PC-9 (cell line): ENCODE measurements at places on chromosomes 3 and 15. TPM values are rescaled to one million over a fixed set of nuclear protein-coding genes. Genes with fewer than 3 reads are reported as not detected.

ADGRG7 gene
- not detected in 2 replicates for total RNA-seq

RBSN gene
- 20.6 and 20.7 TPM in 2 replicates for total RNA-seq

DNA sequence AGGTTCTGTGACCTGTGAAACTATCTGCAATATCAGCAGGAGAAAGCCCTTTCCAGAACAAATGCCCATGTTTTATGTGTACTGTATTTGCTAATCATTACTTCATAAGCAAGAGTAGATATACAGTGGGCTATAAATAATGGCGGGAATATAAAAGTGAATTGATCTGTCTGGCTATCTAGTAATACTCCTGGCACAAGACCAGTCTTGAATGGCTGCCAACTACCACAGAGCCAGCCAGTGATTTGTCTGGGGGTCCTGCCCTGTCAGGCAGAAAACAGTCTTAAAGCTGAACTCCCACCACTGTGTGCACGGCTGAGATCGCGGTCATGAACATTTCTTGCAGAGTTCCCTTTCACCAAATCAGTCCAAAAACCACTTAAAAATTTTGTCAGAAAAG is 176.3 kb downstream of the MEIS2 start:
- DNase-seq, result no peak

GRCh38 chr3:135106445-135106844 is 311.4 kb downstream of the EPHB1 start:
- no peak for DNase-seq

GRCh38 chr15:64396789-64397188 is 9.2 kb downstream of the TRIP4 start:
- DNase-seq, result no peak

GRCh38 chr3:167497903-167498302 is 24.1 kb upstream of the SERPINI2 start:
- DNase-seq, result no peak

DNA sequence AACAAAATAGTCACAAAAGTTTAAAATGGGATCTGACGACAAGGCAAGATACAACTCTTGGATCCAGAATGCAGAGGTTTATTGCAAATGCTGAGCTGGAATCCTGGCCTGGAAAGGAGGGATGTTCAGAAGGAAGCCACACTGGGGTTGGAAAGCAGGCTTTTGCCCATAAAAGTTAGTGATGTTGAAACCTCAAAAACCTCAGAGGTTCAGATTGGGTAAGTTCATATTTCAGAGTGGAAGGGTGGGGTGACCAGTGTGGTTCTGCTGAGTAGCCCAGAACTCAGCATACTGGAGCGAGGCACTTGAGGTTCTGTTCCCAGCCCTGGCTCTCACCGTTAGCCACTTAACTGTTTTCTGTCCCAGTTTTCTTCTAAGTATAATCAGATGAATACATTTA is 114.0 kb upstream of the OSTN start:
- no peak for DNase-seq

TUSC7 gene
- not detected in 2 replicates for total RNA-seq

IL20RB gene
- total RNA-seq, result 3.8 and 7.2 TPM in 2 replicates

NT5DC2 gene
- total RNA-seq, result 172 and 215 TPM in 2 replicates

AP3B2 gene
- not detected in 2 replicates for total RNA-seq

GRCh38 chr3:111080413-111080812 is 8.8 kb downstream of the NECTIN3 start:
- DNase-seq, result no peak

GRCh38 chr15:69304182-69304545 is 5.5 kb downstream of the PAQR5 start:
- DNase-seq, result peak; percentile 62

DNA sequence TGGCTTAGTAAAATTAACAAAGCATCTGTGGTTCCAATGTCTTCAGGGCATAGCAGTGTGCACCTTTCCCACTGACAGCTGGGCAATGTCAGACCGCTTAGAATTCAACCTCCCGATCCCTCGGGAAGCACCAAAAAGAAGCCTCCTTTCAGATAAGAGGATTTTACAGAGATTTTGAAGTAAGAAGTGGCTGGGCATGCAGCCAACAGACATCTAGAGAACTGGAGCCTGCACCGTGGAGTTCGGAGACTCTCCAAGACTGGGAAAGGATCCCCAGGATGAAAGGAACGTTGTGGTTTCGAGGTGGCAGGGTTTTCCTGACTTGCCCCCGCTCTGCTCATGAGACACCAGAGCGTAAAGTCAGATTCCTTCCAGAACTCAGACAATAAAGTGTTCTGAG is 5.3 kb downstream of the FAM174B start:
- DNase-seq, result no peak

KLHDC8B gene
- total RNA-seq, result 13.1 and 15.3 TPM in 2 replicates

GRCh38 chr3:14311729-14312128 is 90.7 kb upstream of the SLC6A6 start:
- no peak for DNase-seq

- DNase-seq, result no peak
Observed at GRCh38 chr3:44899683-44900367, 25.4 kb downstream of the TGM4 start.

BUB1B gene
- 74.3 and 75.3 TPM in 2 replicates for total RNA-seq

GRCh38 chr3:38457111-38458003 is 3.7 kb downstream of the ACVR2B start:
- no peak for DNase-seq
